WTC11 (cell line): ENCODE measurements at places on chromosomes 6 and 20. TPM values are rescaled to one million over a fixed set of nuclear protein-coding genes. Genes with fewer than 3 reads are reported as not detected.

SLC22A7 gene
- total RNA-seq = not detected in 3 replicates

COX7A2 gene
- 465 to 500 TPM (median 472 TPM) in 3 replicates for total RNA-seq

GPR6 gene
- total RNA-seq = 0.22 TPM in 1 of 3 replicates, not detected in the others

AIF1 gene
- total RNA-seq = 5.4 to 8.5 TPM (median 7.1 TPM) in 3 replicates

TPBG gene
- total RNA-seq = 29.6 to 35.3 TPM (median 30.4 TPM) in 3 replicates

BPI gene
- total RNA-seq = not detected in 3 replicates

SNAP25 gene
- 0.41 to 0.72 TPM (median 0.57 TPM) in 3 replicates for total RNA-seq

PHACTR3 gene
- 0.23 to 0.30 TPM (median 0.28 TPM) in 3 replicates for total RNA-seq

CPNE5 gene
- total RNA-seq = 0.44 to 0.71 TPM (median 0.48 TPM) in 3 replicates

NRSN2 gene
- total RNA-seq = 23.0 to 23.7 TPM (median 23.3 TPM) in 3 replicates

KHDRBS2 gene
- 0.76 to 1.2 TPM (median 0.87 TPM) in 3 replicates for total RNA-seq

SFTA2 gene
- 0.66 to 0.80 TPM in 2 of 3 replicates, not detected in the other for total RNA-seq

RBPJL gene
- 0.78 to 0.85 TPM (median 0.80 TPM) in 3 replicates for total RNA-seq

TTK gene
- total RNA-seq = 47.2 to 51.0 TPM (median 49.4 TPM) in 3 replicates

OR2H1 gene
- total RNA-seq = not detected in 3 replicates

CGA gene
- not detected in 3 replicates for total RNA-seq

ESR1 gene
- total RNA-seq = 0.32 to 1.3 TPM (median 0.98 TPM) in 3 replicates

ENPP3 gene
- 0.48 TPM in 1 of 3 replicates, not detected in the others for total RNA-seq

KCNQ2 gene
- 99.8 to 112 TPM (median 108 TPM) in 3 replicates for total RNA-seq
